ENCODE measurements at places on chromosomes 11 and 22.

- DNase-seq: no peak
Observed at GRCh38 chr11:64670975-64671374, 52.0 kb downstream of the NRXN2 start.

DNA sequence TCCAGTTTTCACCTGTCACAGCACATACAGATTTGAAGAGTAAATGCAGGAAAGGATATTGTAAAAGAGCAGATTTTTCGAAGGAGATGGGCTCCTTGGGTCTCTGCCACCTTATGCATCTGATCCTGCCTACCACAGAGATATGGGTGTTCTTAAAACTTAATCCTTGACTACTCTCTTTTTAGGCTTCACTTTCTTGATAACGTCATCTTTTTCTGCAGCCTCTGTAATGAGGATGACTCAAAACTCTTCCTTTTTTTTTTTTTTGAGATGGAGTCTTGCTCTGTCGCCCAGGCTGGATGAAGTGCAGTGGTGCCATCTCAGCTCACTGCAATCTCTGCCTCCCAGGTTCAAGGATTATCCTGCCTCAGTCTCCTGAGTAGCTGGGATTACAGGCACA is 7.8 kb downstream of the PRR14L start:
- DNase-seq: no peak

DNA sequence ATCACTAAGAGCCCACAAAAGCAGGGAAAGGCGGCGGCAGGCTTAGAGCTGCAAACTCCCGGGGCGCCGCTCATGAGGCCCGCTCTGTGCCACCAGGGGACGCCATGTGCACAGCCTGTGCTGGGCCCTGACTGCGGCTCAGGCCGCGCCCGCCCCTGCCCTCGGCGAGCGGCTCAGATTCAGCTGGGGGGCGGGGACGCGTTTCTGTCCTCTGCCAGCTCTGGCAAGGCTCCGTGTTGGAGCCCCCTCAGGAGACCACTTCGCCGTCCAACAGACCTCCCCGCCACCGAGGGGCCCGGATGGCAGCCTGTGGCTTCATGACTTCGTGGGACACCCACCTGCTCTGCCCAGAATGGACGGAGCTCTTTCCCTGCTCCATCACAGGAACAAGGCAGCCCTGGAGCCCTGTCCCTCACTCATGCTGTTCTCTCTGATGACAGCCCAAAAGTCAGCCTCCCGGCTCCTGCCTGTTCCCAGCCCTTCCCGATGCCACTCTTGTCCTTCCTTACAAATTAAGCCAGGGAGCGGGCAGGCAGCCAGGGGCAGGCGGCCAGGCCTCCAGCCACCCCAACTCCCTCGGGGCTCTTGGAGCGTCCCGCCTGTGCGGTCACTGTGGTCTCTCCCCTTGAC is 69.1 kb downstream of the NAT10 start:
- DNase-seq: peak; percentile 73

DNA sequence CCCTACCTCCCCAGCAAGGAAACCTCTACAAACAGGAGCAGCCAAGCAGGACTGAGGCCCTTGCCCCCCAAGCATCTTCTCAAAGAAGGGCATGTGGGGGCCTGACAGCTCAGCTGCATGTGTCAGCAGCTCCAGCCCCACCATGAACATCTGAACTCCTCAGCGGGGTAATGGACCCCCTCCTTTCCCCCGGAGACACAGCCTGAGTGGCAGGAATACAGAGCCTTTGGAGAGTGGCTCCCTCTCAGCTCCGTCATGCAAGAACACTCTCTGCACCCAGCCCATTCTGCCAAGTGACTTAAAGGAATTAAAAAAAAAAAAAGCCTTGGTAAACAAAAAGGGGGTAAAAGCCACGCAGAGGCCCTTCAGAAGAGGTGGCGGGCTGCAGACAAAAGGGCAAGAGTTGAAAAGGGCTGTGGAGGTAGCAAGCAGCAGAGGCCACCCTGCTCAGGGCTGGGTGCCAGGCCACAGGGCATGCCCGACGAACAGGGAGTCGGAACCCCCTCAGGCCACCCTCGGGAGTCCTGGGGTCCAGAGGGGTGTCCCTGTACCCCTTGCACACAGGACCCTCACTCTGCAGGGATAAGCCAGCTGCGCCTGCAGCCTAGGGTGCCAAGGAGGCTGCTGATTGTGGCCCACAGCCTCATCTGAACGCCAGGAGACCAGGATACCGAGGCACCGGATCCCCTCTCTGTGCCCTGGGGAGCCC is 62.5 kb downstream of the MACROD1 start:
- no peak for DNase-seq

DNA sequence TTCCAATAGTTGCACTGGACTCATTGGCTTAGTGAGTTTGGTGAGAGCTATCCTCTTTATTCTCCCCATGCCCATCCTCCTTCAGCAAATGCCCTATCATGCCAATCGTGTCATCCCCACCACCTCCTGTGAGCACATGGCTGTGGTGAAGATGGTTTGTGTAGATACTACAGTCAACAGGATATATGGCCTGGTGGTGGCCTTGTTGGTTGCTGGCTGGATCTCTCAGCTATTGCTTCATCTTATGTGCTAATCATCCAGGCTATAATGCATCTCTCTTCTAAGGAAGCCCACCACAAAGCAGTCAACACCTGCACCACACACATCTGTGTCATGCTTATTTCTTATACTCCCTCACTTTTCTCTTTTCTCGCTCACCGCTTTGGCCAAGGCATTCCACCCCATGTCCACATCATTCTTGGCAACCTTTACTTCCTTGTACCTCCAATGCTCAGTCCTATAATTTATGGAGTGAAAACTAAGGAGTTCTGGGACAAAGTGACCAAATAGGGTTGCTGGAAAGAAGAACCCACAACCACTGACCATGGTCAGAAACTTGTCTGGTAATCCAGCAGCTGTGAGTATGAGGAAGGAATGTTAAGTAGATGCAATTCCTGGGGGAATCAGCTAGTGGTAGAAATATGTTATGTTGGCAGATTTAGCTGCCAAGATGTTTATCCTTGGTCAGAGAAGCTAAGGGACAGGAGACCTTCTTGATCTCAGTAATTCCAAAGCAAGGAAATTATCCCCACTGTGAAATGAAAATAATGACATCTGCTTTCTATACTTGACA is 16.3 kb upstream of the OR56B1 start:
- no peak for DNase-seq

DNA sequence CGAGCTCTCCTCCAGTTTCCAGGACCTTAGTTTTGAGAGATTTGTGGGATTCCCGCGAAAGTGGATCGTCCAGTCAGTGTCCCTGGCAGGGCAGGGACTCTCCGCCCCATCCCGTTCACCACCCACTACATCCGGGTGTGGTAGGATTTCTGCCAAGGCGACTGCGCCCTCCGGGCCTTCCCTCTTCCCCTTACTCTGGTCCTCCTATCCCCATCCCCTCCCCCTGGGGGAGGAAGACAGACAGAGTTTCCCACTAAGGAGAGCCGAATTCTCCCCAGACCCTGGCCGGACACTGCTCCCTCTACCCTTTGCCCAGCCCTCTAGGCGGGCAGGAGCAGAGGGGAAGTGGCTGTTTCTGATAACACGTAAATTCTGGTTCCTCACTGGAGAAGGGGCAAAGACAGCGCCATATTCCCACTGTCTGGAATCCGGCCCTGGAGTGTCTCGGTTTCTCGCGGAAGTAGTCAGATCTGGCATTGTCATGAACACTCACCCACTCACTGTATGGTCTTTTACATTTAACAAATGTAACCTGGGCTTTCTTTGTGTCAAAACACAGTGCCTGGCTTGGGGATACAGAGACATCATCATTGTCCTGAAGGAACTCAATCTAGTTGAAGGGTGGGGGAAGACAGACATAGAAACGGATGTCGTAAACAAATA is 1.1 kb upstream of the NECTIN1 start:
- no peak for DNase-seq

DNA sequence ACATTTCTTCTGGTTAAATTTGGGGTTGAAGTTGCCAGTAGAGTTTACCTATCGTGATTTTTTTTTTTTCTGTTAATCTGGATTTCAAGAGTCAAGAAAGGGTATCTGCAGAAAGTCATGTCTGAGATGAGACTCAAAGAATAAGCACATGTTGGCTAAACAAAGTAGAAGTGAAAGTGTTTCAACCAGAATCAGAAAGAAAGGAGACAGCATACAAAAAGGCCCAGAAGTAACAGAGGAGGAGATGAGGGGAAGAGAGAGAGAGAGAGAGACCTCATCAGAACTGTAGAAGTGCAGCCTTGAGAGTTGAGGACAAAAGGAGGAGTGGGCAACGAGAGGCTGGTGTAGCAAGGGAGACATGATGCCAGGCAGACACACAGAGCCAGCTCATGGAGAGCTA is 54.9 kb downstream of the SVIP start:
- DNase-seq: no peak

DNA sequence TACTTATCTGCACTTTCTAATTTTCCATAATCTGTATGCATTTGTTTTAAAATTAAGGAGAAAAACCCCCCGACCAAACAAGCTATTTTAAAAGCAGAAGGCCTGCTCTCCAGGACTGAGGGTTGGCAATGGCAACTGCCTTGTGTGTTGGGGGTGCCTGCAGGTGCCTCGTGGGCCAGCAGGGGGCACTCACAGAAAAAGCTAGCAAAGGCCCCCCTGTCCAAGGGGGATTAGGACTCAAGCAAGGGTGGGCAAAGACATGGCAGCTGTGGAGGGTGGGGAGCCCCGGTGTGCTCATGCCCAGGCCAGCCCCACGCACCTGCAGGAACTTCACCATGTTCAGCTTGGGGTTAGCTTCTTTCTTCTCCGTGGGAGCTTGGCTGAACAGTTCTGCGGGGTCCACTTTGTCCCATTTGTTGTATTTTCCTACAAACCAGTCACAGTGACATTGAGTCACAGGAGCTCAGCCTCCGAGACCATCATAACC is 10.3 kb downstream of the TOP3B start:
- DNase-seq: peak; percentile 30

- no peak for DNase-seq
Observed at GRCh38 chr11:831118-831864, 1.5 kb upstream of the CD151 start.

GRCh38 chr22:38740116-38740723 is 15.6 kb downstream of the SUN2 start:
- no peak for DNase-seq

DNA sequence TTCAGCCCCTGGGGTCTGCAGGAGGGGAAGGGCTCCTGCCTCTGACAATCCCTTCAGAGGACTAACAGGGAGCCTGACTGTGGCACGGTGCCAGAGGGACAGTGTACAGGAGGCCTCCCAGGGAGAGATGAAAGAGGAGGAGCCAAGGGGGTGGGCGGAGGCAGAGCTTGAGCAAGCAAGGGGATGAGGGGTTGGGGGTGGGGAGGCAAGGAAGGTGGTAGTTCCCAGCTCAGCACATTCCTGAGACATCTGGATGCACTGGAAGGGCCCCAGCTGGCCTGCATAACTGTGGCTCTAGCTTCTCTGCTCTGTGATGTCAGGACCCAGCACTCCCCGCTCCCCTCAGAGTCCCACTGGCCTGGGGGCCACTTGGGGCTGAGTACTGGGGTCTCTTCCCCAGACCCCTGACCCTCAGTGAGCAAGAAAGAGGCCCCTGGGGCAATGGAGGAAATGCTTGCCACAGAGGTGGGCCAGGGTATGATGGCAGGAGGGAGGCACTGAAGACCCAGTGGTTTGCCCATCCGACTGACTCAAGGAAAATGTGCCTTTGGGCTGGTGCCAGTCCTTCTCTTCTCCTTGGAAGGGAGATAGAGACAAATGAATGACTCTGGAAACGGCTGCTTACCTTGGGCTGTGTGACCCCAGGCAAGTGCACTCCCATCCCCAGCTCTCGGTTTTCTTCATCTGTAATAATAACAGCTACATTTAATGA is 13.3 kb downstream of the CREB3L1 start:
- no peak for DNase-seq

DNA sequence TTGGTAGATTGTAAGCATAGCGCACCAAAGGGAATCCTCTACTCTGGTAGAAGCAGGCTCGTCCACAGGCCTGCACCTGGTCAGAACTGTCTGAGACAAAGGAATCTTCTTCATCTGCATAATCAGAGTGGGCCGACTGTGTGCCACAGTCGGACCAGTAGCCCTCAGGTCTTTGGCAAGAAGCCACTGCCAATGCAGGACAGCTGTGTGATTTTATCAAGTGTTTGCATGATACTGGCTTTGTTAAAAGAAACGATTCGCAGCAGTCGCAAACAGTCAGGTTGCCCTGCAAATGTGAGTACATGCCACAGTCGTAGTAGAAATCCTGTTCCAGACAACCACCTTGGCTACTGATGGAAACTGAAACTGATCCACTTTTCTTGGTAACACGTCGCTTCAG is 4.9 kb upstream of the CCDC34 start:
- no peak for DNase-seq

GRCh38 chr11:57434640-57435546 is 8.0 kb upstream of the SLC43A3 start:
- DNase-seq: no peak

DNA sequence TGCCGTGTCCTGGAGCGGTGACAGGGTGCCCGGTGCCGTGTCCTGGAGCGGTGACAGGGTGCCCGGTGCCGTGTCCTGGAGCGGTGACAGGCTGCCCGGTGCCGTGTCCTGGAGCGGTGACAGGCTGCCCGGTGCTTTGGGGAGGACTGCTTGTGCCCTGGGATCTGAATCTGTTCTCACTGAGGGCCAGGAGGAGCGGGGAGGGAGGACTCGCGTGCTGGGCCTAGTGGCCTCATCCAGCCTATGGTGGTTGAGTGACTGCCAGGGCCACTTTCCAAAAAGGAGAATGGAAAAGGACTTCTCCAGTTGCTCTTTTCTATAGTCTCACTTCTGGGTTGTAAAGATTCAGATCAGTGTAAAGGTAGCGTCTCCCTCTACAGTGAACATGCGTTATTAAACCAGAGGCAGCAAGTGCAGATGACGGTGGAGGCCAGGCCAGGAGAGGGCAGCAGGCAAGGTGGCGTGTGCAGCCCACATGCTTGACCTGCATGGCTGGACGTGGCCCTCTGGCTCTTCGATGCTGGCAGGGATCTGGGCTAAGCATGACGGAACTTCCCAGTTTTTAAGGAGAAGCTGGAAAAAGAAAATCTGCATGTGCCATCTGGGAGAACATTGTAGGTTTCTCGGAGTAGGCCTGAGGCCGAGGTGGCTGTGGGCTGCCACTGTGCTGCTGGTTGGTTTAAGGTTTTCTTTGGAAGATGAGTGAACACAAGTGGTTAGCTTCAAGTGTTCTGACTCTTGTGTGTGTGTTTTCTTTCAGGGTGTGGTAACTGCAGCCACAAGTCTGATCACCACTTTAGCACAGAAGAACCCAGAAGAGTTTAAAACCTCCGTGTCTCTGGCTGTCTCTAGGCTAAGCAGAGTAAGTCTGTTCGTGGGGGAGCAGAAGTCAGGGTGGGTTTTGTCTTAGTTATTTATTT is 55.0 kb downstream of the AP2A2 start:
- no peak for DNase-seq

GRCh38 chr11:774873-775592 is 2.3 kb downstream of the GATD1 start:
- DNase-seq: no peak

- DNase-seq: no peak
Observed at GRCh38 chr11:14857621-14858020, 34.4 kb downstream of the CYP2R1 start.

DNA sequence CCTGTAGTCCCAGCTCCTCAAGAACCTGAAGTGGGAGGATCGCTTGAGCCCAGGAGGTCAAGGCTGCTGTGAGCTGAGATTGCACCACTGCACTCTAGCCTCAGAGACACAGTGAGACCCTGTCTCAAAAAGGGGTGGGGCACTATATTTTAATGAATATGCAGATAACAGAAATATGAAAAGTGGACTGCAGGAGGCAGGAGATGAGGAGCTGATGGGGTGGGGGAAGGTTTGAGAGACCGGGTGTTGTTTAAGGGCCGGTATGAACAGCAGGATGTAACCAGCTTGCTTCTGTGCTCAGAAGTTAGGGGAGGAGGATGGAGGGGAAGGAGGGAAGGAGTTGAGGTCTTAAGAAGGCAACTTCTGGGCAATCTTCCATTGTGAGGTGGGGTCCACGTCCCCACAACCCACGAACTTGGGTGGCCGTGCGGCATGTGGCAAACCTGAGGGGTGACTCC is 1.3 kb upstream of the B4GALNT4 start:
- DNase-seq: no peak
